ENCODE measurements at places on chromosomes 4 and X.

DNA sequence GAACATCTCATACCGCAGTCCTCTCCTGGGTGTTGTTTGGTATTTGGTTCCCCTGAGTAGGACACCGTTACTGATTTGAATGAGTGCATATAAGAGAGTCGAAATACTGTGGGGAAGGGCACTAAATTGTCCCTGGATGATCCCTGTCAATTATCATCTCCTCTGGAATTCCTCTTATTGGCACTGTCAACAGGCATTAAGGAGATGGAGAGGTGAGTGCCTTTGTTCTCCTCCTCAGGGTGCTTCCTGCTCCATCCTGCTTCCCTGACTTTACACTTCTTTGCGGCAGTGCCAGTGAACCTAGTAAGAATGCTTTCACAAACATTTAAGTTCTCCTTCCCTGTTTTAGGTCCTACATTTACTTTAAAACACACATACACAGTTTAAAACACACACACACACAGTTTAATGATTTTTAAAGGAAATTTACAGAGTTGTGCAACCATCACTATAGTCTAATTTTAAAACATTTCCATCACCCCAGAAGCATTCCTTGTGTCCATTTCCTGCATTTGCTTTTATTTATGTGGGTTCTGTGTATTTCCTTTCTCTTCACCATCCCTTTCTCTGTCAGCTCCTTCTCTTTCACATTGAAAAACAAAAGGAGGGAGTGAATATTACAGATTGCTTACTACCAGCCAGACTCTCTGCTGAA is 20.9 kb upstream of the ZRSR2 start:
- H3K36me3 ChIP-seq, result no peaks in the 10 kb centered on the region
- H3K4me1 ChIP-seq, result no peaks in the 10 kb centered on the region
- H3K27ac ChIP-seq, result no peak overlapping the region
- no peak for DNase-seq
- no peak overlapping the region for H3K4me3 ChIP-seq

DNA sequence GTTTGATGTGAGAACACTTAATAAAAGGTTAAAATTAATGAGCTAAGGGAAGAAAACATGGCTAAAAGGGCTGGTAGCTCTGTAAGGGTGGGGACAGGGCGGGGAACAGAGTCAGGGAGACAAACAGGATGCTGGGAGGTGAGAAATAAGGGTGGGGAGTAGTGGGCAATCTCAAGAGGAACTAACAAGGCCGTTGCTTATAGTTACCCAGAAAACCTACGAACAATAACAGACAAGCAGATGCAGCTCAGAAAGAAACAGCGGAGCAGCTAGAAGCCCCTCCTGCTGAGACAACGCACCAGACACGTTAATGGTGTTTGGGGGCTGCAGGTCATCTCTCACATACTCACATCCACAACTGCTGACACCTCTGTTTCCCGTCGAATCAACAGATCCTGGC is 9.7 kb upstream of the KLF3 start:
- no peaks in the 10 kb centered on the region for H3K36me3 ChIP-seq
- DNase-seq, result no peak
- H3K4me1 ChIP-seq, result no peaks in the 10 kb centered on the region
- no peak overlapping the region for H3K27ac ChIP-seq
- no peaks in the 10 kb centered on the region for H3K27me3 ChIP-seq
- no peak overlapping the region for H3K4me3 ChIP-seq

GRCh38 chr4:133062851-133063250 is 86.2 kb upstream of the PCDH10 start:
- no peak overlapping the region for H3K27ac ChIP-seq
- no peaks in the 10 kb centered on the region for H3K36me3 ChIP-seq
- DNase-seq, result no peak
- H3K4me3 ChIP-seq, result no peak overlapping the region

GRCh38 chr4:3630136-3630597 is 97.9 kb upstream of the LRPAP1 start:
- no peak overlapping the region for H3K4me3 ChIP-seq
- H3K36me3 ChIP-seq, result no peaks in the 10 kb centered on the region
- H3K27ac ChIP-seq, result no peak overlapping the region
- H3K27me3 ChIP-seq, result no peaks in the 10 kb centered on the region

DNA sequence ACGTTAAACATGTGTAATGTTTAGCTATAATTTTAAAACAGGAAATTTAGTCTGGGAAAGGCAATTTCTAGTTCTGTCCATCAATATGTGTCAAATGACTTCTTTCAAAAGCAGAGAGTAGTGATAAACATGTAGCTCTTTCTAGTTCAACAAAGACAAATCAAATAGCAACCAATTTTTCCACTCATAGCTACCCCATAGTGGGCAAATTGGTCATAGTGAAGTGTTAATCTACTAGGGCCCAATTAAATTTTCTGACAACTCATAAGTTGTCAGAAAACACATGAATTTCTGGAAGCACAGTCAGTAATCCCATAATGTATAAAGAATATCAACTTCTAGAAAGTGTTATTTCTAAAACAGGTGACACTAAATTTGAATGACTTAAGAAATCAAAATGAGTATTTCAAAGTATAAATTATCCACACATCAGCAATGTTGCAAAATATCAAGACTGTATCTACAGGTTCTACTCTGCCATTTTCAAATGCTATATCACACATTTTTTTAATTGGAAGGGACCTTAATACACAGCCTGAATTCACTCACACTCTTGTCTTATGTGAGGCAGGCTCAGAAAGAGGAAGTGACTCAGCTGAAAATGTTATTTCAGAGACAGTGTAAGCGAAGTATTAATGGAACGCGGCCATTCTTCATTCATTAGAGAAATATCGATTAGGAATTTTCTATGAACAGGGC is 7.7 kb downstream of the OCIAD2 start:
- no peak overlapping the region for H3K27ac ChIP-seq
- H3K27me3 ChIP-seq, result no peaks in the 10 kb centered on the region
- peaks cover 36% of the 10 kb centered on the region for H3K36me3 ChIP-seq
- no peaks in the 10 kb centered on the region for H3K4me1 ChIP-seq
- no peak overlapping the region for H3K4me3 ChIP-seq

DNA sequence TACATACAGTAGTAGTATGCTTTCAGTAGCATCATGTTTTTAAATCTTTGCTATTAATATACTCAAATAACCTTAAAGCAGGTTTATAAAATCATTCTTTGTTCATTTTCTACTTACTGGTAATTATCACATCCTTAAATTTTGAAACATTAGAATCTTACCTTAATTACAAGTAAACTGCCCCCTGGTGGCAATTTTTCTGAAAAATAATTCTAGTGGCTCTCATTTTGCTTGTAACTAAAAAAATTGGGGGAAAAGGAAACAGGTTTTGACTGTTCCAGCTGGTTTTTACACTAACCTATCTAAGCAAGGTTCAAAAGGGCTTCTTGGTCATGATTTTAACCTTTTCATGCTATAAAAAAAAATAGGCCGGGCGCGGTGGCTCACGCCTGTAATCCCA is 18.5 kb upstream of the DCAF4L1 start:
- peak; percentile 14 for DNase-seq
- H3K27ac ChIP-seq, result no peak overlapping the region
- H3K4me1 ChIP-seq, result no peaks in the 10 kb centered on the region
- H3K36me3 ChIP-seq, result no peaks in the 10 kb centered on the region

- no peak overlapping the region for H3K27ac ChIP-seq
- no peaks in the 10 kb centered on the region for H3K36me3 ChIP-seq
- no peaks in the 10 kb centered on the region for H3K4me1 ChIP-seq
- H3K27me3 ChIP-seq, result no peaks in the 10 kb centered on the region
- DNase-seq, result no peak
Observed at GRCh38 chr4:88860586-88860985, 163.0 kb upstream of the NAP1L5 start.

DNA sequence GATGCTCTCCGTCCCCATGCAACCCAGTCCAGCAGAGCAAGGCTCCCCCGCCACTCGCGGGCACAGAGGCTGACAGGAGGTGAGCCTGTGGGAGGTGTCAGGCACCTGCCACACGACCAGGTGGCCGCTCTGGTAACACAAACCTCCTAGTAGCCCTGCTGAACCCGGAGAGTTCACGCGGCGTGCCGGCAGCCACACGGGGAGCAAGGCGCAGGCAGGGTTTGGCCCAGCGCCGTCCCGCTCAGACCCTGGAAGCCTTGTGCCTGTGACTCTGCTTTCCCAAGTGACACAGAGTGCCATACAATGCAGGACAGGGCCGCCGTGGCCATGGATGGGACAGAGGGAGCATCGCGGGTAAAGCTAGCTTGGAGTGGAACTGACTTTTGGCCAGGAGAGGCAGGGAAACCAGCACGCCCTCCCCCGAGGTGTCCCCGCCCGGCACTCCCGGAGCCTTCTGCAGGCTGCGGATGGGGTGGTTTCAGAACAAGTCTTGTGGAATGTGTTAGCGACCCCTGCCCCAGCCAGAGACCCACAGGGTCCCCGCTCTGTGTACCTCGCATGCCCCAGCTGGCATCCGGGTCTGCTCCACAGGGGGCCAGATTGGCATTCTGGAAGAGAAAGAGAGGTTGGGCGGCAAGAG is 44.7 kb upstream of the AFAP1 start:
- DNase-seq, result peak; percentile 47
- H3K27me3 ChIP-seq, result no peaks in the 10 kb centered on the region
- H3K4me3 ChIP-seq, result no peak overlapping the region
- no peaks in the 10 kb centered on the region for H3K36me3 ChIP-seq
- H3K27ac ChIP-seq, result no peak overlapping the region
- H3K4me1 ChIP-seq, result no peaks in the 10 kb centered on the region

- H3K27me3 ChIP-seq, result no peaks in the 10 kb centered on the region
- no peaks in the 10 kb centered on the region for H3K4me1 ChIP-seq
- no peaks in the 10 kb centered on the region for H3K36me3 ChIP-seq
- H3K4me3 ChIP-seq, result no peak overlapping the region
- DNase-seq, result no peak
Observed at GRCh38 chr4:103998756-103999155, 279.0 kb upstream of the TACR3 start.

- no peaks in the 10 kb centered on the region for H3K27me3 ChIP-seq
- H3K36me3 ChIP-seq, result no peaks in the 10 kb centered on the region
- no peak for DNase-seq
- no peak overlapping the region for H3K27ac ChIP-seq
- no peaks in the 10 kb centered on the region for H3K4me1 ChIP-seq
Observed at GRCh38 chrX:22629105-22629725, 356.5 kb downstream of the CBLL2 start.

GRCh38 chr4:57404483-57404882 is 294.3 kb upstream of the IGFBP7 start:
- no peaks in the 10 kb centered on the region for H3K36me3 ChIP-seq
- no peak overlapping the region for H3K27ac ChIP-seq
- H3K4me1 ChIP-seq, result no peaks in the 10 kb centered on the region
- no peak for DNase-seq
- no peak overlapping the region for H3K4me3 ChIP-seq

GRCh38 chrX:41733939-41734338 is 10.0 kb downstream of the GPR82 start:
- DNase-seq, result peak; percentile 21
- no peak overlapping the region for H3K4me3 ChIP-seq
- no peak overlapping the region for H3K27ac ChIP-seq
- H3K4me1 ChIP-seq, result no peaks in the 10 kb centered on the region
- no peaks in the 10 kb centered on the region for H3K36me3 ChIP-seq

DNA sequence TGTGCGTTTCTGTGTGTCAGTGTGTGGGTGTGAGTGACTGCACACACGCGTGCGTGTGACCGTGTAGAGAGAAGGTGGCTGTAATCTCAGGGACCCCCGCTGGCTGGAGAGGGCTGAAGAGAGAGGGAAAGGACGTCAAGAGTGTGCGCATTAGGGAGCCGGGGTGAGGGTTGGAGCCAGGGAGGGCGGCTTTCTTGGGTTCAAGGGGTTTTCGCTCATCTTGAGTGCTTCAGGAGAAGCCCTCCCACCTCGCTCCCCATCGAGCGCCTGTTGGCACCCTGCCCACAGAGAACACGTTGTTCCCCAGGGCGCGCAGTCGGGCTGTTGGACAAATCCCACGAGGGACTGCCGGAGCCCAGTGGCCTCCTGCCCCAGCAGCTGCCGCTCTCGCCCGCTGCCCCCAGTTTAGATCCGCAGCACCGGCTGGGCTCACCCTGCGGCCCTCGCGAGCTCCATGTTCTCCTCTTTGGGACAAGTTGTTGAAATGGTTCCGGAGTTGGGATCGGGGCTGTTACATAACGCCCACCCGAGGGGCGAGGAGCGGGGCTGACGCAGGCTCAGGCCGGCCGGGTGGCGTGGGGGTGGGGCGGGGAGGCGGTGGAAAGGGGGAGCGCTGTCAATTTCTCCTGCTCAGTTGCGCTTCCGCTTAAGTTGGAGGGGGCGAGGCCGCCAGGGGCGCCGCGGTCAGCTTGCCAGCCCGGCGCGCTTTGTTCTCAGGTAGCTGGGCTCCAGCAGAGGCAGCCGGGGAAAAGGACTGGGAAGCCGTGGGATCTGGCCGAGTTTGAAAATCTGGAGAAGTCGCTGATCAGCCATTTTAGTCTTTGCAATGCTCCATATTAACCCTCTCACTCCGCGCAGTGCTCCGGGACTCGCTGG is 1.6 kb downstream of the GRIA2 start:
- no peak overlapping the region for H3K27ac ChIP-seq
- no peaks in the 10 kb centered on the region for H3K27me3 ChIP-seq

DNA sequence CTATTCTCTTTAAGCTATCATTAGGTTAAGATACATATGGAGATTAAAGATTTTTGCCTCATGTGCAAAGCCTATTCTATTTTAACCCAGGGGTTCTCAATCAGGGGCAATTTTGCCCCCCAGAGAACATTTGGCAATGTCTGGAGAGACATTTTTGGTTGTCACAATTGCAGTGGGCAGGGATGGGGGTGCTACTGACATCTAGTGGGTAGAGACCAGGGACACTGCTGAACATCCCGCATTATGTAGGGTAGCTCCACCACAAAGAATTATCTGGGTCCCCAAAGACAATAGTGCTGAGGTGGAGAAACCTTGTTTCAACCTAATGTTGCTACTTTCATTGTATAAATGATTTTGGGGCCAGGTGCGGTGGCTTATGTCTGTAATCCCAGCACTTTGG is 13.2 kb upstream of the CA5B start:
- no peaks in the 10 kb centered on the region for H3K36me3 ChIP-seq
- no peak for DNase-seq
- no peak overlapping the region for H3K27ac ChIP-seq
- H3K4me3 ChIP-seq, result no peak overlapping the region

Measured in small intestine (tissue), 16 donors.